ENCODE measurements at places on chromosomes 1 and 21.

GRCh38 chr1:226425004-226425378 is 17.1 kb upstream of the PARP1 start:
- no peak for DNase-seq

DNA sequence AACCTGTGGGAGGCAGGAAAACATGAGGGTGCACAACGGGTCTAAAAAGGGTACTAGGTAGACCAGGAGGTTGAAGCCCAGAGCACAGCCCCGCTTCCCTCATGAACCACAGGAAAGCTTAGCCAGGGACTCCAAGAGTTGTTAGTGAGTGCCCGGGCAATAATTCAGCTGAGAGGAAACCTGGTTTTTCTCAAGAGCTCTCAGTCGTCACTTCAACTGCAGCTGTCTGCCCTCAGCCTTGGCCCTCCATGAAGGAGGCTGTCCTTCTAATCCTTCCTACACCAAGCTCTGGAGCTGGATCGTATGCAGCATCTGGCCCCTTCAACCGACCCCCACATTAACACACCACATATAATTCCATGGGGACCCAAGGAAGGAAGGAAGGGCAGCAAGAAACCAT is 77.0 kb upstream of the BACE2 start:
- DNase-seq: no peak

DNA sequence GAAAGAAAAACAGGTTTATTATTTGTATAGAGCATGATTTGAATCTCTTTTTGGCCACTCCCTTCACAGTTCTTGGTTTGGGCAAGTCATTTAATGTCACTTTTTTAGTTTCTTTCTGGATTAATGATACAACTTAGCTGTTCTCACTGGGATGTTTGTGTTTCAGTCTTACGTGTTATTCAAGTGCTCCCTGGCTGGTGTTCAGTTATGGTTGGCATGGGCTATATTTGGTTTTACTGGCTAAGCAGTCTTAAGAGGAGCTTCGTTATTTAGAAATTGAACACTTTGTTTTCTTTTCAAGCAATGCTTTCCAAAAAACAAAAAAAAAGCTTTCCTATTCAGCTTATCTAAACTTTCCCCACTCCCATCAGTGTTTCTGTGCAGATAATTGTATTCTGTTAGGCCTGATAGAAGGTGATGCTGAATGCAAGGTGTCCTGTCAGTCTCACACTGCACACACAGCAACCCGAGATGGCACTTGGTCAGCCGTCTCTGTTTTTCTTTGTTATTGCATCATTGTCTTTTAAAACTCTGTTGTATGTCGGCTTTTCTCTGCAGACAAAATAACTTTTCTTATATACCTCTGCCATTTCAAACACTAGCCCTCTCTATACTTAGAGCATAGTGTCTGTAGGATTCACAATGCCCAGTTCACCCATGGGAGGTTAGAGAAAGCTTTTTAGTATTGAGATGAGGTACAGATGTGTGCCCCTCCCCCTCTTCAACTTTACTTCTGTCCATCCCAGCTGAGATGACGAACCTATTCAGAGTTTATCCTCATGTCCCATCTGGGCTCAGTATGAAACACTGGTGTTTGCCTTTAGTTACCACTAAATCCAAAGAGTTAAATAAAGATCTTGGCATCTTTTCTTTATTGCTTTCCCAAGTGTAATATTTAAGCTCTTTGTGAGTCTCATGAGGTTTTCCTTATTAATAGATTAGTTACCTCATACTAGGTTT is 80.2 kb downstream of the VPS13D start:
- DNase-seq: no peak

GRCh38 chr1:213051881-213052202 is 801 bp downstream of the RPS6KC1 start:
- no peak for DNase-seq

GRCh38 chr1:55069280-55069679 is 29.9 kb downstream of the PCSK9 start:
- DNase-seq: no peak

DNA sequence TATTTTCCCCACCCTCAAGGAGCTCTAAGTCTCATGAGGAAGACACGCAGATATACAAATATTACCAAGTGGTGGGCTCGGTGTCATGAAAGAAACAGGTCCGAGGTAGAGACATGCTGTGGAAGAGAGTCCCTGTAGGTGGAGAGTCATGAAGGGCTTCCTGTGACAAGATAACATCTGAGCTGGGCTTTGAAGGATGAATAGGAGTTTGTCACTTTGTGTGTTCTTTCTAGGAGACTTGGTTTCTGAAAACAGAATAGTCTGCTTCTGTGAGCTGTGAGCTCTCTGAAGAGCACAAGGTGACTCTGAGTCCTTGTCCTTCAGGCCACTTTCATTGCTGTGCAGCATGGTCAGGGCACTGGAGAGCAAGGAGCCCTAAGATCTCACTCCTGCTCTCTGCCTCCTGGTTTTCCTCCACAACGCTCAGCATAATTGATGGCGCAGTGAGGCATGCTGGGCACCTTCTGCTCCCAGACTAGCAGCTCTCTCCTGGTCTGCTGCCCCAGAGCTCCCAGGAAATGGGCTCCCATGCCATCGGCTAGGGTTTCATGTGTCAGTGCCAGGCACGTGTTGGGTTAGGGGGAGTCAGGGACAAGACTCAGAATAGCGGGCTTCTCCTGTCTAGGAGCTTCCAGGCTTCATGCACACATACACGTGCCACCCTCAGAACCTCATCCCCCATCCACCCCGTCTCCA is 209.9 kb upstream of the CSF3R start:
- no peak for DNase-seq

- no peak for DNase-seq
These were observed 45.4 kb downstream of the SELENOF start for GRCh38 chr1:86868477-86868876.

- no peak for DNase-seq
These were observed 1.9 kb downstream of the PLCH2 start for GRCh38 chr1:2477791-2478499.

DNA sequence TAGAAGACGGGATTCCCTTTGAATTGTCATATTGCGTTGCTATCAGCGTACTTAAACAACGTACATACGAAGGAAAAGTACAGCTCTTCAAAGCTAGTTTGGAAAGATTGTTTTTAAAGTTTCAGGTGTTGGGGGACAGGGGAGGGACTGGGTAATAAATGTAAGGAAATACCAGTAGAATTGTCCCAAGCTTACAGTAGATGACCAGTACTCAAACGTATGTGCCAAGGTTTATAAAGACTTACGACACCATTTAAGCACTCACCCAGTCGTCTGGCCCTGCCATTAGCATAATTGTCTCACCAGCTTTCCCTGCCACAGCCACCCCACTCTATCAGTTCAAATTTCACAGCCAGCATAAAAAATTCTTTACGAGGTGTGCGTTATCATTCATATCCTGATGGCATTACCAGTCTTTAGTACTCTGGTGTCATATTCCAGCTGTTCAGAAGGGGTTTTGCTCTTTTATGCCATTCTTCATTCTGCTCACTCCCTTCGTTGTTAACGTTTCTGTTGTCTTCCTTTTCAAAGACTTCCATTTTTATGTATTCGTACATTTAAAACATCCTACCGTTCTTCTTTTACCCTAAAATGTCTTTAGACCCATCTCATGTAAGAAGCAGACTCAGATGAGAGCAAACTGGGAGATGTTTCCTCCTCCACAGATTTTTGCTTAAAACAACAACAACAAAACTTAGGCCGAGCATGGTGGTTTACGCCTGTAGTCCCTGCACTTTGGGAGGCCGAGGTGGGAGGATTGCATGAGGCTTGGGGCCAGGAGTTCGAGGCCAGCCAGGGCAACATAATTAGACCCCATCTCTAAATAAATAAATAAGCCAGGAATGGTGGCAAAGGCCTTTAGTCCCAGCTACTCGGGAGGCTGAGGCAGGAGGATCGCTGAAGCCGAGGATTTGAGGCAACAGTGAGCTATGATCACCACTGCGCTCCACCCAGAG is 1.0 kb upstream of the HP1BP3 start:
- DNase-seq: no peak

- DNase-seq: no peak
These were observed 32.4 kb downstream of the GNB1 start for GRCh38 chr1:1858382-1859086.

- DNase-seq: peak; percentile 45
These were observed 33.3 kb downstream of the LRP8 start for GRCh38 chr1:53294567-53294966.

DNA sequence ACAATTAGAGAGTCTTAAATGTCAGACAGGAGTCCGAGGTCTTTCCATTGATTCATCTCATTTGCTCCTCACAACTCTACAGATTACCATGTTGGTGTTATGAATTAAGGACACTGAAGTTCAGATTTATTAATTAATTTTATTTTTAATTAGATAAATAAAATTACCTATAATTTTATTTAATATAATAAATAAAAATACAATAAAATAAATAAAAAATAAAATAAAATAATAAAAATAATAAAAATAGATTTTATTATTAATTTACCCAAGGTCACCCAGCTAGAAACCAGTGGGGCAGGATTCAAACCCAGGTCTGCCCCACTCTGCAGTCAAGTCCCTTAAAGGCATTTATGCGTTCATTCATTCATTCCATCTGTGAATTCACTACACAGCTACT is 72.2 kb downstream of the VWA5B1 start:
- DNase-seq: no peak

GRCh38 chr1:11499601-11500331 is 20.8 kb downstream of the DISP3 start:
- no peak for DNase-seq

DNA sequence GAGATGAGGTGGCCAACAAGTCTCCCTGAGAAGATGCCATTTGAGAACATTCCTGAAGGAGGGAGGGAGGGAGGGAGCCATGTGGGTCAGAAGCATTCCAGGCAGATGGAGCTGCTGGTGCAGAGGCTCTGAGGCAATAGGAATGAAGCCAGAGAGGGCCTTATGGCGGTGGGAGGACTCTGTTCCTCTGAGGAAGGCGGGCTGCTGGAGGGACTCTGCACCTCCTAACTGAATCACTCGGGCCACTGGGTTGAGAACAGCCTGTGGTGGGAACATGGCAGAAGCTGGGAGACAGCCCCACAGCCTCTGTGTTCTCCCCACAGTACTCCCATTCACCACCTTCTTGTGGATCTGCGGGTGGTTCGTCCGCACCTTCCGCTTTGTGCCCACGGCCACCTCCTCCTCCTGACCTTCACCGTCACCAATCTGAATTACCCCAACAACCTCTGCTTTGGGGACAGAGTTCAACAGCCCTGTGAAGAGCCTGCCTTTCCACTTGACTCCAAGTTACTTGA is 2.4 kb upstream of the TMEM125 start:
- DNase-seq: no peak

DNA sequence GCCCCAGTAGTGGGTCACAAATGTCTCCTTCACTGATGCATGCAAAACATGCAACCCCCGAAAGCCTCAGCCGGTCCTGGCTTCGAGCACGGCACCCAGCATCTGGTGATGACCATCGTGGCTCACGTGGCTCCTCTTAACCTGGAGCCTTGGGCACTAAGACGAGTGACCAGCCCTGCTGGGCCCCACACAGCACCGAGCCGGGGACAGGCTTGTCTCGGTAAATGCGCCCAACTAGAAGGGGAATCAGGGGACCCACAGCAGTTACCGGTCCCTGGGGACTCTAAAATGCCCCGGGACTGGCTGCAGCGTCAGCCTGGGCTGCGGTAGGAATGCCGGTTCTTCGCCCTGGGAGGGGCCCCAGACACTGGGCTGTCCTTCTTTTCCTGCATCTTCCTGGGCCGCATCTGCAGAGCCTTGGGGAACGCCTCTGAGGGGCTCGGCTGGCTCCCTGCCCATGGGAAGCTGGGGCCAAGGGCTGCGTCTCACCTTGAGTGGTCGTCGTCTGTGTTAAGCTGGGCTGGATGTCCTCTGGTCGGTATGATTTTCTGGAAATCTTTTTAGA is 13.1 kb upstream of the TTC34 start:
- DNase-seq: no peak

DNA sequence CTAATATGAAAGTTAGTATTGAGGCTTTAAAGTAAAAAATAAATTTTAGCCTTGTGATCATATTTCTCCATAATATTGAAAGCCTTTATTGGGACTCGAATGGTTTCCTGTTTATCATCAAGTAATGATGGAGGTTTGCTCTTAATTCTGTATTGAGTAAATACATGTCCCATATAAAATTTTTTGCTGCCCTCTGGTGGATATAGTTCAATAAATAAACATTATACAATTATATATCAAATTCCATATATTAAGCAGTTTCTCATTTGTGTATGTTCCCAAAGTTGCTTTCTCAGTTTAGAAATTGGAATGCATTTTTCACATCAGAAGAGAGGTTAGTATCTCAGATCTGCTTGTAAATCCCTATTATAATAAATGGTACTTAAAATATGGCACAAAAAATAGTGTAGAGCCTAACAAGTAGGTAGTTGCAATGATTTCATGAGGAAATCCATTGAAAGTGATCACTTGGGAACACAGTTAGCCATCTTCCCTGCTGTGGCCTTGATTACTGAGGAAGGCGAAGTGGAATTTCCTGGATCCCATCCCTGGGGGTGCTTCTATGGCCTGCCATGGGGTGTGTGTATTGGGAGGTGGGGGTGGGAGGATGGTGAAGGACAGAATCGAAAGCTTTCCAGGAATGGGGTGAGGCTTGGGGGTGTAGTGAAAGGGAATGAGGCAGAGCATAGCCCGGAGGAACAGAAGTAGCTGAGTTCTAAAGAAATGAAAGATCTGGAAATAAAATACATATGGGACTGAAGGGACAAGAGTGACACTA is 84.1 kb upstream of the C21orf91 start:
- DNase-seq: no peak

GRCh38 chr1:29986986-29987385 is 736.4 kb downstream of the MATN1 start:
- no peak for DNase-seq

DNA sequence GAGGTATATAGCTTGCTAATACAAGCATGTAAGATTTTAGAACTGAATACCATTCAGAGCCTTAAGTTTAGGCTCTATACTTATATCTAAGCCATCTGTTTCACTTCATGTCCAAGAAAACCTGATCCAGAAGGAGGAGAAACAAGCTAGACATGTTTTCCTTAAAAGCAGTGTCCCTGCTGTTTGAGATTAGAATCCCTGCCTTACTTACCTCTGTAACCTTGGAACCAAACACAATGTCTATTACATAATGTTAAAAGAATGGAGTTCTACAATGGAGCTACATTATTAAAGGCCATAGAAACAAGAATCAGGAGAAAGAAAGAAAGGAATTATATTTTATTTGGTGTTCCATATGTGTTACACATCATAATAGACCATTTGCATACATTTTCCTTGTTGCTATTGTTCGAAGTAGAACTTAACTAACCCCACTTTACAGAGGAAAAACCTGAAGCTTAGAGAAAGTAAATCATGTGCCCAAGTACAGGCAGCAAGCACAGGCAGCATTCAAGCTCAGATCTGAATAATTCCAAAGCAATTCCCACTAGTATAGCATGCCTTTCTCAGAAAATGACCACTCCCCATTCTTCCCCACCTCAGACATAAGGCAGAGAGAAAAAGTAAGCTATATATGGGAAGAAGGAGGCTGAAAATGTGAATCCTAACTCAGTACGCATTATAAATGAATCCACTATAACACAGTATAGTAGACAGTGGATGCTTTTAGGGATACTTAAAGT is 380.1 kb upstream of the SPAG17 start:
- DNase-seq: no peak

DNA sequence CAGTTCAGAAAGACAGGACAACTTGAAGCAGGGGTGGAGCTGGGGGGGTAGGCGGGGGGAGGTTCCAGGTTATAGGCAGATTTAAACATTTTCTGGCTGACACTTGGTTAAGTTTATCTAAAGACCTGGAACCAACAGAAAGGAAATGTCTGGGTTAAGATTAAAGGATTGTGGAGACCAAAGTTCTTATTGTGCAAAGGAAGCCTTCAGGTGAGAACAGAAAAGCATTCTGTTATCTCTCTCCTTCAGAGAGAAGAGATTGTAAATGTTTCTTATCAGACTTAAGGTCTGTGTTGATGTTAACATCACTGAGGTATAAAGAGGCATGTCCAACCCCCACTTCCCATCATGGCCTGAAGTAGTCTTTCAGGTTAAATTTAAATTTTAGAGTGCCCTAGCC is 3.7 kb upstream of the ACADM start:
- DNase-seq: no peak
